ENCODE measurements at places on chromosomes 1 and 21. TPM values are rescaled to one million over a fixed set of nuclear protein-coding genes. Genes with fewer than 3 reads are reported as not detected.

GRHL3 gene
- total RNA-seq = not detected

- DNase-seq = no peak
Observed at GRCh38 chr21:15775981-15776380, 46.2 kb downstream of the USP25 start.

MNDA gene
- total RNA-seq = 5.2 TPM

- DNase-seq = no peak
Observed at GRCh38 chr1:16387201-16388188, 20.5 kb downstream of the SZRD1 start.

ST6GALNAC5 gene
- total RNA-seq = not detected

CLCA1 gene
- not detected for total RNA-seq

PGLYRP4 gene
- total RNA-seq = not detected

OR2T11 gene
- not detected for total RNA-seq

VHLL gene
- not detected for total RNA-seq

GRCh38 chr1:22275626-22276395 lies 132.9 kb upstream of the WNT4 start:
- no peak for DNase-seq

LRRN2 gene
- total RNA-seq = not detected

DNA sequence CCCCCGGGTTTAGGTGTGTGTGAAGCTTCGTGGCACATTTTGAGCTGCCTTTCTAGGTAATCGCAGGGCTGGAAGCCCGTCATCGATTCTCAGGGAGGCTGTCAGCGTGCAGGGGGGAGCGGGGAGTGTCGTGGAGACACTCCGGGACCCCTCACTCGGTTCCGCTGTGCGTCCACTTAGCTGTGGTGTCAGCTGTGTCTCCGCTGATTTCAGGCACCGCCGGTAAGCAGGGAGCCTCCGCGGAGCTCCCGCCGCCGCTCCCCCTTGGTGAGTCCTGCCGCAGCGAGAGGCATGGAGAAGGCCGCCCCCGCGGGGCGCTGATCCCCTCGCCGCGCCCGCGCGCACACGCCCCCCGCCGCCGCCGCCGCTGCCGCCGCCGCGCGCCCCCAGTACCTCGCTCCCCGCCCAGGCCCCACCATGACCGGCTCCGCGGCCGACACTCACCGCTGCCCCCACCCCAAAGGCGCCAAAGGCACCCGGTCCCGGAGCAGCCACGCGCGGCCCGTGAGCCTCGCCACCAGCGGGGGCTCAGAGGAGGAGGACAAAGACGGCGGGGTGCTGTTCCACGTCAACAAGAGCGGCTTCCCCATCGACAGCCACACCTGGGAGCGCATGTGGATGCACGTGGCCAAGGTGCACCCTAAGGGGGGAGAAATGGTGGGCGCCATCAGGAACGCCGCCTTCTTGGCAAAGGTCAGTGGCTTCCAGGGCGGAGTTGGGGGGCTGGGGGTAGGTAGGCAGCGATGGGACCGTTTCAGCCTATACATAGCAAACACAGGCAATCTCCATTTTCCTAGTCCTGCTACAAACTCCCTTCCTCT lies 995 bp downstream of the VASH2 start:
- no peak for DNase-seq

NHLH2 gene
- total RNA-seq = not detected

DNA sequence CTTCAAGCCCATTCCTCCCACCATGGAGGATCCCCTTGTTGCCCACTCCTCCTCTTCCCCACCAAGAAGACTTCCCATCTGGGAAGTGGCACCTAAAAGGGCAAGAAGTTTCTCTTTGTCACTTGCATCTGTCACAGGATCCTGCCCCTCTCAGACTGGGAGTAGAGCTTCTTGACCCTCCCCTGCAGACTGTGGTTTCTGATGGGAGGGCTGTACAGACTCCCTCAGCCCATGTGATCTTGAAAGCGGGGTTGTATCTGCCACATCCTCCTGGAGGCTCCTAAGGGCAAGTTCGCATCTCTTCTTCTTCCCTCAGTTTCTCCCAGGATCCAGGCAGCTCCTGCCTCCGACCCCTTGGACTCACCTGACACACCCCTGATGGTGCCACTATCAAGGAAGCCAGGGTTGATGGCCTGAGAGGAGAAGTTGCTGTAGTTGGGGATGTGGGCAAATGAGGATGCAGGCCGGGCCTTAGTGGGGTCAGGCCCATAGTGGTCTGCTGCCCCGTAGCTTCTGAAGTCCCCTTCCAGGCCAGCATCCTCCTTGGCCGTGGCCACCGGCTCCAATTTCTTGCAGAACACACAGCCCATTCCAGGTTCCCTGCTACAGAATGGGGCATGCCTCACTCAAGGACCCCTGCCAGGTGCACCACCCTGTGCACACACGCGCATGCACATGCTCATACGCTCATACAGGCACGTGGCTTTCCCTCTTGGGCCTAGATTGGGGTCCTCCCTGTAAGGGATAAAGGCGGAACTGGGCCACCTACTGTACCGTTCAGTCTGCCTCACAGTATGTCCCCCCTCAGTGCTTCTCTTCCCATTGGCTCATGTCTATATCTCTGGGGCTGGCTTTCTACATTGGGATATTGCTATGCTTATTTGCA lies 11.4 kb downstream of the FGR start:
- DNase-seq = no peak

GIPC2 gene
- total RNA-seq = 0.17 TPM

- DNase-seq = no peak
Observed at GRCh38 chr1:162207862-162208261, 138.4 kb downstream of the NOS1AP start.

FNDC7 gene
- 0.18 TPM for total RNA-seq

GRCh38 chr1:31374511-31375196 lies 1.8 kb upstream of the FABP3 start:
- no peak for DNase-seq

DNA sequence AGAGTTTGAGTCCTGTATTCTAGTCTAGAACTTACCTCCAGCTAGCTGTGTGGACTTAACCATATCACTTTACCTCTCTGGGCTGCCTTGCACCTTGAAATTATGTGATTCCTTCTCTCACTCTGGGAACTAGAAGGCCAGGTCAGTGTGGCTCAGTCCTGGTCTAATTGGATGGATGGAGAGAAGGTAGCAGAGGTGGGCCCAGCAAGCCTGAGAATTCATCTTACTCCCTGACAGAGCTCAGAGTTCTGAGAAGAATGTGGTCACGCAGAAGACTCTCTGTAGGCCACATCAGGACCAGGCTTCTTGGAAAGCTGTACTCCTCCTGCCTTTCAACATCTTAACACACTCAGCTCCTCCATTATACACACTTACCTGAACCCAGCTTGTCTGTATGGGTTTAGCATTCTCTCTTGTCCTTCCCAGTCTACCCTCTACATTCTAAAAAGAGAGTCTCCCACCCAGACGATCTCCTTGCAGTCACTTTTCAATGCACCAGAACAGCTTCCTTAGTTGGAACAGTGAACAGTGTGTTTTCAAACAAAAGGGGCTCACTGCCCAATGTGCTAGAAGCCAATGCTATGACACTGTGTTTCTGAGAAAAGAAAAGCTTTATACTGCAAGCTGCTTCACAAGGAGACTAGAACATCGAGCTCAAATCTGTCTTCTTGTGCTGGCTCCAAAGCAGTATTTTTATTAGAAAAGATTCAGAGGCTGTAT lies 60.5 kb downstream of the CAPN9 start:
- no peak for DNase-seq

ETNK2 gene
- 12.7 TPM for total RNA-seq

- no peak for DNase-seq
Observed at GRCh38 chr1:165753934-165754333, 14.7 kb downstream of the TMCO1 start.

DNA sequence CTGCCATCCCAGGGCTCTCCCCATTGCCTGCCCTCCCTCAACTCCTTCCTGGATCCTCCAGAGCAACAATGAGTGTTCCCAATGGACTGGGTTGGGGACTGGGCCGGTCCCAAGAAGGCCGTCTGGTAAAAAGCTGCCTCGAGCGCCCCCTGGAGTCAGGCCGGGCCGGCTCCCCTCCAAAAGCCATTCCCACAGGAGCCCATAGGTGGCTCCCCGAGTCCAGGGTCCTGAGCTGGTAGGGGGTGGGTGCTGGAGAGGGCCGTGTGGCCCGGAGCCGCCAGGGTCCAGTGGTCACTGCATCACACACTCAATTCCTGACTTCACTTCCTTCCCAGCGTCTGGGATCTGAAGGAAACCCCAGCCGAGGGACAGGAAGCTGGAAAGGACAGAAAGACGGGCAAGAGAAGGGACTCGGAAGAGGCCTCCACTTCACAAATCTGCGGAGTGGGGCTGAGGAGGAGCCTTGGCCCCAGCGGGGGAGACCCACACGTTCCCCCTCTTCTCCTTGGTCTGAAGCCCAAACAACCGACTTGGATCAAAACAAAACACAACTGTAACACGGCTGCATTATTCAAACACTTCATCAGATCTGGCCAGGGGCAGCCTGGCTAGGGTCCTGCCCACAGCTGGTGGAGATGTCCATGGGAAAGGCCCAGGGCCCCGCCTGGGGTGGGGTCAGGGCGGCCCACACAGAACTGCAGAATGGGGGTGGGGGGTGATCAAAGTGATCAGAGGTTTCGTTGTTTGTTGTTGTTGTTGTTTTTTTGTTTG lies 10.9 kb upstream of the ALDH4A1 start:
- peak; percentile 59 for DNase-seq

DNA sequence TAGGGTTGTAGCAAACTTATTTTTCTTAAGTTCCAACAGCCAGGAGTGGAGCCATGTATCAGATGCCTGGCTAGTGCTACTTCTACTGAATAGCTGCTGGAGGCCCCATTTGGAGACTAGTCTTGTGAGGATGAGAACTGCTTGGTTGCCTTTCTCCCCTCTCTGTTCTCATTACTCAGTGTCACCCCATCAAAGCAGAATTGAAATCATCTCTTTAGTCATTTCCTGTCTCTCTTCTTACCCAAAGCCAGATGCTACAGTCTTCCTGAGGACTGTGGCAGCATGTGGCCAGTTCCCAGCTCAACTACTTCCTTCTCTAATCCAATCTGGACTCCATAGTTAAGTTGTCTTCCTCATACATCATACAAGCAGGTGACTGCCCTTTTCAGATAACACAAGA lies 197.5 kb downstream of the BRINP2 start:
- no peak for DNase-seq

DNA sequence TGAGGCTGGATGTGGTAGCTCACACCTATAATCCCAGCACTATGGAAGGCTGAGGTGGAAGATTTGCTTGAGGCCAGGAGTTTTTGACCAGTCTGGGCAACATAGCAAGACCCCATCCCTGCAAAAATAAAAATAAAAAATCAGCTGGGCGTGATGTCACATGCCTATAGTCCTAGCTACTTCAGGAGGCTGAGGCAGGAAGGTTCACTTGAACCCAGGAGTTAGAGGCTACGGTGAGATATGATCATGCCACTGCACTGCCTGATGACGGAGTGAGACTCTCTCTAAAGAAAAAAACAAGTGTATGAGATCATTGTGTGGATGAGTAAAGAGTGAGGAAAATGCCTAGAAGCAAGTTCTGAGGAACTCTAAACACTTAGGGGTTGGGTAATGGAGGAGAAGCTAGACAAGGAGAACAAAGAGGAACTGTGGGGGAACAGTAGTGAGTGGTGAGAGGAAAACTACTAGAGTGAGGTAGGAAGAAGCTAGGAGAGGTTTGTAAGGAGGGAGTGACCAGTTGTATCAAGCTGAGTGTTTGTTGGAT lies 17.0 kb downstream of the CLIC4 start:
- no peak for DNase-seq

OR2M3 gene
- not detected for total RNA-seq

DNA sequence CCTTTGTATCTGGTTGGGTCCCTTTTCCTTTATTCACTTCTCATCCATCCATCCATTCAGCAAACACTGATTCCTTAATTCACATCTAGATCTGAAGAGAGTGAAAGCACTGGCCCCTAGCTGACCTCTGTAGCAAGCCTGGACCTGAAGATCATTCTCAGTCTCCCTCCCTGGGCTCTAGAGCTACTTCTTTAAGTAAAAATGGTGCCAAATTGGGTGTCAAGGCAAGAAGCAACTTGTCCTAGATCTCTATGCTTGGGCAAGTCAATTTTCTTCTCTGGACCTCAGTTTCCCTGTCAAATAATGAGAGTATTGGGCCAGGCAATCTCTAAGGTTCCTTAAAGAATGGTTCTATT lies 36.1 kb downstream of the PLXNA2 start:
- no peak for DNase-seq

DNA sequence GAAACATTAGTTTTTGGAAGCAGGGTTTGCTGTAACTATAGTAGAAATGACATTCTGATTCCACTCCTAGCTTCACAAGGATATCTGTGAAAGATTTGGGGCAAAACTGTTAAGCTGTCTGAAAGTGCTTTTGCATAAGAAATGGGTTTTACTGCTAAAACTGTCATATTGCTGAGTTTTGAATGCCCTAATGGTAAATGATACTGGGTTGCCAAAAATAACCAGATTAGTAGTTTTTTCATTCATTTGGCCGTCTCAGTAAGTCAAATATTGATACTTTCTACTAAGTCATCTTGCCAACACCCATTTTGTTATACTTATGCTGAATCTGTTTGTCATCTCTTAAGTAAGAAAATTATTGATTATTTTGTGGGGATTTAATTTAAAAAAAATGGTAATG lies 399 bp upstream of the PTPRC start:
- DNase-seq = no peak

GRCh38 chr1:53688381-53689102 lies 50.4 kb downstream of the GLIS1 start:
- no peak for DNase-seq

GRCh38 chr1:54153535-54154439 lies 987 bp upstream of the CDCP2 start:
- DNase-seq = no peak

GRCh38 chr21:41070284-41070683 lies 97.7 kb upstream of the BACE2 start:
- DNase-seq = no peak

DNA sequence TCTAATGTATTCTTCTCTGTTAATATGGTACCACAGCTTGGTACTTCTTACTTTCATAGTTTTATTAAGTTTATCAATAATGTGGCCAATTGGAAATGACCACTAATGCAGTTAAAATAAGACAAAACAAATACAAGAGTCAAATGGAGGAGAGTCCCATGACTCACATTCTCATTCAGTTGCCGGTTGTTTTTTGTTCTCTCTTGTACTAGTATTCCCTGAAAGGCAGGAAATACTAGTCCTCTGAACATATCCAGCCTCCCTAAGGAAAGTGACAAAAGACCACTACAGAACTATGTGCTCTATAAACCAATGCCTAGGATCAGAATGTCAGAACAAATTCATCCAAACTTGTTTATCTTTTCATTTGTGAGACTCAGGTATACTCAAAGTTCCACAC lies 165.2 kb upstream of the SAMSN1 start:
- DNase-seq = no peak
